COLO829 (cell line): ENCODE measurements at places on chromosomes 5 and 9.

DNA sequence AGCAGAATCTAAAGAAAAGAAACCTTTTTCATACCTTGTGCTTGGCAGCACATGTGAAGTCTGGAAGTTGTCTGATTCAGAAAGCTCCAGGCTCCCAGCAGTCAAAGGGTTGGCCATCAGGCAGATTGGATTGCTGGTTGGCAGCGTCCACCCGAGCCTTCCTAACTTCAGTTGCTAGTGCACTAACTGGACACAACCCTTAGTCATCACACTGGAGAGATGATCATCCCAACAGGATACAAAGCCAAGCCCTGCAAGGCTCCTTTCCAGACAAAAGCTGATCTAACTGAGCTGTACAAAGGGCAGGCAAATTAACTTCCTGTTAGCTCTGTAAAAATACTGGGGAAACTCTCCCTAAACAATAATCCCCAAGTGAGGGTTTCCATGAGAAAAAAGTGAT is 185.6 kb downstream of the SNX18 start:
- no peak for DNase-seq

- no peak for DNase-seq
Measured at GRCh38 chr9:96495341-96495740, 45.4 kb downstream of the HABP4 start.

- DNase-seq = no peak
Measured at GRCh38 chr5:174699131-174699530, 25.3 kb upstream of the MSX2 start.

DNA sequence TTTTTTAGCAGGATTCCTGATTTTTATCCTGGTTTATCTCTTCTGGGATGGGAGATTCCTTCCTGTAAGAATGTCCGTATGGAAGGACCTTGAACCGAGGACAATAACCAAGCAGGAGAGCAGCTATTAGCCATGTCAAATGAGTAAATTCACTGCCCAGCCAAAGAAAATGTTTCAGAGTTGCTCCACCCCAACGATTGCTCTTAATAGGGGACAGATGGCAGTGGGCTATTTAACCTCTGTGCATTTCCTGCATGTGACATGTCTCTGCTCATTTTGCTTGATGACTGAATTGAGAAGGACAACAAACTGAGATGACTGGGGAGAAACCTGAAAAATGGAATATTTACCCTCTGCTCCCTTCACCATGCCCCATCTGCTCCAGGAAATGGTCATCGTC is 479.9 kb upstream of the ZNF462 start:
- DNase-seq = no peak

- no peak for DNase-seq
Measured at GRCh38 chr9:124776954-124777648, at the start of gene OLFML2A. Gene OLFML2A, plus strand, starts transcription at chr9:124777133. Its CDS starts 138 bp downstream, at chr9:124777271.

DNA sequence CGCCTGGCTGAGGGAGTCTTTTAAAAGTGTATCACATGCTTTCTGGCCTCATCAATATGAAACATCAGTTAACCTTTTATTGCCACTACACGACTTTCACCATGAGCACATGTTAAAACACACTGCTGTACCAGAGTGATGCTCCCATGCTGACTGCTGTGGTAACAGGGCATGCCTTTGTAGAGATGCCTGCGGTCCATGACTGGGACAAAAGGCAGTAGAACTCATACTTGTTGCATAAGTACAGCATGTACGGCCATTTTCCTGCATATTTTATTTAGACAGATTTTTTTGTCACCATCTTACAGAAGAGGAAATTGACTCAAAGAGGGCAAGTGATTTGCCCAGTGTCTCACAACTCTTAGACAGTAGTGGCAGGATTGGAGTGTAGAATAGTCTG is 105.7 kb upstream of the ADAMTSL1 start:
- DNase-seq = no peak

- DNase-seq = no peak
Measured at GRCh38 chr5:55055183-55055582, 31.1 kb downstream of the GZMK start.

DNA sequence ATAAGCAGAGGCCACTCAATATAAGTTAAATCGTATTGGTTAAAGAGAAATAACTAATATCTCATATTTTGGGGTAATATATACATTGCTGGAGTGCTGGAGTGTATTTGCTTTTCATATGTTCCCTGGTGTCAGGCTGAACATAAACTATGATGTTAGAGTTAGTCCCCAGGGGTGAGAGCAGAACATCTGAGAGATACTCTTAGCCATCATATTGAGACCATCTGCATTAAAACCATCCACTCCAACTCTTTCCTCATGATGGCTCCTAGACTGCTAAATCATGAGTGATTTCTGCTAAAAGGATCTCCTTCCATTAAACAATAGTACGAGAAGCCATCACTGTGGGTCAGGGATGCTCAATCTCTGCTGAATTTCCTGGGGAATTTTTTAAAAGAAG is 436.2 kb downstream of the DTWD2 start:
- DNase-seq = no peak

DNA sequence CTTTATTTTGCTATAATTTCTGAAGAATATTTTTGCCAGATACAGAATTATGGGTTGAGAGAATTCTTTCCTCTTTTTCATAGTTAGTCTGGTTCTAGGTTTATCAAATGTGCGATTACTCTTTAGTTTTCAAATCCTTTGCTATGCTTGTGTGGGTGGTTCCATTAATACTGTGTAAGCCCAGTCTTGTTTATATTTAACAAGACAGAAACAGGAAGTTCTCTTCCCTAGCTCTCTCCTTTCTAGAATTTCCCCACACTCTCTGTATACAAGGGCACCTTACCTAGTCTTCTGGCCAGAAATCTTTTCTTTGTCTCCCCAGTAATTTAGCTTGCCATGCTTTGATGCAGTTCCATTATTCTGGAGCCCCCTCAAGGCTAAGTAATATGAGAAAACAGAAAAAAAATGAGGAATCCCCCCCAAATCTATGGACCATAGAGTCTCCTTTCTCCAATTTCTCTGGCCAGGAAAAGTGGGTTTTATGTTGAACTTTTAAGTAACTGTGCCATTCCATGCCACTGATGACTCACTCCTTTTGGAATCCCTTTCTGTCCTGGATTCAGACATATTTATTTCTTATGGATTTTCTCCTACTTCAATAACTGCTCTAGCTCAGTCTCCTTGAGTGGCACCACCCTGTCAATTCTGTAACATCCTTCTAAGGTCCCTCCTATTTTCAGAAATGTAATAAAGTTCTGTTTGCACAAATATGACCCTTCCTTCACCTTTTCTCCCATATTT is 1714.1 kb downstream of the EFNA5 start:
- DNase-seq = peak; percentile 5

DNA sequence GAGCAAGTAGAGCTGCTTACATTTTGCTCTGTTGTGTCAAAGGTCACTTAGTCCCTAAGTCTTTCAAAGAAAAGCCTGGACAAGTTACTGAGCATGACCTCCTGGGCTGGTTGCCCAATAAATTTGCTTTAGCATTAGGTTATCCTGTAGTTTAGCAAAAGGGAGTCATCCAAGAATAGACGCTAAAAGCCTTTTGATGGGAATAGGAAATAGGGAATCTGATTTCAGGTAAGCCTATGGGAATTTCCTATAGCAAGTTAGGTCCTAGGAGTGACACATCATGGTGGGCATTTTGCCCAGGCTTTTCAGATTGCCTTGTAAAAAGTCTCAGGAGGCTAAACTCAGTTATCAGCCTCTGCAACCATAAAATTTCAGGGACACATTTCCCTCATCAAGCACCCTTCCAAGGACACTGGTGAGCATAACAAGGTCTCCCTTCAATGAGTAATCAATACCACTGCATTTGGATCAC is 67.6 kb upstream of the RANBP3L start:
- DNase-seq = no peak
